ENCODE measurements at places on chromosomes 5 and 9.
A peak's percentile ranks its signal among the peaks of the same experiment; 100 is the strongest.

GRCh38 chr9:71891557-71892189 is 19.3 kb downstream of the ABHD17B start:
- no peak for DNase-seq

DNA sequence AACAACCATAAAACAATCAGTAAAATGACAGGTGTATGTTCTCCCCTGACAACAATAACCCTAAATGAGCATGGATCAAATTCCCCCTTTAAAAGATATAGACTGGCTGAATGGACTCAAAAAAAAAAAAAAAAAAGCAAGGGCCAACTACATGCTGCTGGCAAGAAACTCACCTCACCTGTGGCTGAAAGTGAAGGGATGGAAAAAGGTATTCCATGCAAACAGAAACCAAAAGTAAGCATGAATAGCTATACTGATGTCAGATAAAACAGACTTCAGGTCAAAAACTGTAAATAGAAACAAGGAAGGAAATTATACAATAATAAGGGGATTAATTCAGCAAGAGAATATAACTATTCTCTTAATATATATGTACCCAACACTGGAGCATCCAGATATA is 54.2 kb upstream of the SSBP2 start:
- DNase-seq = no peak

DNA sequence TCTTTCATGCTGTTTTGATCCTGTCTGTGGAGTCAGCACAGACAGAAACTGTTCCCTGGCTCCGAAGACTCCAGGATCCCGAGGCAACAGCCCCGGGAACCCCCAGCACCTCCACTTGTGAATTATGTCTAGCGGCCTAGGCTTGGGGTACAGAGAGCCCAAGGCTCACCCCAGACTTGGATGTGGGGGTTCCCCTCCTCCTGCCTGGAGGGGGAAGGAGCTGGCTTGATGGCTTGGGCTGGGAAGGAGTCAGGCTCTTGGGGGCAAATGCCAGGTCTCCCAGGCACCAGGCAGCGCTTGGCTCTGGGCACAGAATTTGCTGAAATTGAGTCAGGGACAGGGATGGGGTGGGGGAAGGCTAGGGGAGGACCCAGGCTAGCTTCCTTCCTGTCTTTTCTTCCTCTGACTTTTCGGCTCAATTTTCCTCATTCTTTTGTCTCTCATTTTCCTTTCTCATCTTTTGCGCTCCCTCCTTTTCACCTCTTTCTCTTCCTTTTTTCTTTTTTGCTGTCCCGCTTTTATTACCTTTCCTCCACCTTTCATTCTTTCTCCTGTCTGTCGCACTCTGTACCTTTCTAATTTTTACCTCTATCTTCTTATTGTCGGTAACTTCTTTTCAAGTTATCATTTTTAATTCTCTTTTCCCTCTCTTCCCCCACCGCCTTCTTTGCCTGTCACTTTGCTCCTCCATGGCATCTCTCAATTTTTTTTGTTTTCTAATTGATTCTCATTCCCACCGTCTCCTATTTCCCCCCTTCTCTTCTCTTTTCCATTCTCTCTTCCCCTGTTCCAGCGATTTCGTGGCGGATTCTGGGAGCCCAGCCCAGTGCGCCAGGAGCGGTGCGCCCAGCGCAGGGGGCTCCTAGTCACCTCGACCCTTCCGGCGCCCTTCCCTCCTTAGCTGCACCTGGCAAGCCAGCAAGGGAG is 10.5 kb downstream of the MSX2 start:
- no peak for DNase-seq

DNA sequence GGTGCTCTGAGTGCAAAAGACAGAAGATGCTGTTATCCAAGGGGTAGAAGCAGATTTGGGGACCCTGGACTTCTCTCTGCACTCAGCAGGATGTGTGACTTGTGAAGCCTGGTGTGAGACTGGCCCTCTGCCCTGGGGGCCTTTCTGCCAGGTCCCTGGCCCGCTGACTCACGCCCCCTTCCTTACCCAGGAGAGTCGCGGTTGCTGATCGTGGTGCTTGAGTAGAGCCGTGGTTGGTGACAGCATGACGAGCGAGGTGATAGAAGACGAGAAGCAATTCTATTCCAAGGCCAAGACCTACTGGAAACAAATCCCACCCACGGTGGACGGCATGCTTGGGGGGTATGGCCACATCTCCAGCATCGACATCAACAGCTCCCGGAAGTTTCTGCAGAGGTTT is 6.5 kb downstream of the NTMT1 start:
- no peak for DNase-seq

GRCh38 chr5:6745706-6746222 is 32.5 kb downstream of the TENT4A start:
- peak; percentile 62 for DNase-seq

- DNase-seq = no peak
Observed at GRCh38 chr5:108420158-108420557, 38.3 kb upstream of the FBXL17 start.

- DNase-seq = no peak
Observed at GRCh38 chr5:144771802-144772201, 601.1 kb downstream of the KCTD16 start.

GRCh38 chr5:3862906-3863305 is 267.3 kb downstream of the IRX1 start:
- no peak for DNase-seq

DNA sequence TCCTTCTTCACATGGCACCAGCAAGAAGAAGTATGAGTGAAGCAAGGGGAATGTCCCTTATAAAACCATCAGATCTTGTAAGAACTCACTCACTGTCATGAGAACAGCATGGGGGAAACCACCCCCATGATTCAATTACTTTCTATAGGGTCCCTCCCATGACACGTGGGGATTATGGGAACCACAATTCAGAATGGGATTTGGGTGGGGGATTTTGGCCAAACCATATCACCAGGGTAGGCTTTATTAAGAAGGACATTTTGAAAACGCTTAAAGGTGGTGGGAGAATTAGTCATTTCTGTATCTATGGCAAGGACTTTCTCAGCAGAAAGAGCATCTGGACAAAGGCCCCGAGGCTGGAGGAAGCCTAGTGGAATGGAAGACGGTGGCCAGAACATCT is 100.2 kb upstream of the ADAMTS16 start:
- DNase-seq = no peak

- DNase-seq = peak; percentile 10
Observed at GRCh38 chr9:95588724-95589588, 72.2 kb upstream of the PTCH1 start.

DNA sequence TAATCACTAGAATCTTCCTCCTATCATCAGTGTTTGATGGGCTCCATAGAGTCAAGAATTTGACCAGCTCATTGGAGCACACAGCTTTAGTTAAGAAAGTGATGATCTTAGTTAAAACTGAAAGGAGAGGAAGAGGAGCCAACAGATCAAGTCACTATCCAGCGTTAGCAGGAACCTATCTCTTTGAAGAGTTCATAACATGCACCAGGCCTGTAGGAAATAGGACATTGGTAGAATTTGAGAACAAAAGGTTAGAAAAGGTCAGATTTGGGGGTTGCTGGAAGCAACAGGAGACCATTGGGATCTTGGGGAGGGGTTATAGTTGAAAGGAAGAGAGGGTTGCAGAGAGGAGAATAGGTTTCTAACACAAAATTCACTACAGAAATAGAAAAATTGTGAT is 11.4 kb upstream of the ADRA1B start:
- DNase-seq = no peak
